ENCODE measurements at places on chromosomes 16 and 17.

DNA sequence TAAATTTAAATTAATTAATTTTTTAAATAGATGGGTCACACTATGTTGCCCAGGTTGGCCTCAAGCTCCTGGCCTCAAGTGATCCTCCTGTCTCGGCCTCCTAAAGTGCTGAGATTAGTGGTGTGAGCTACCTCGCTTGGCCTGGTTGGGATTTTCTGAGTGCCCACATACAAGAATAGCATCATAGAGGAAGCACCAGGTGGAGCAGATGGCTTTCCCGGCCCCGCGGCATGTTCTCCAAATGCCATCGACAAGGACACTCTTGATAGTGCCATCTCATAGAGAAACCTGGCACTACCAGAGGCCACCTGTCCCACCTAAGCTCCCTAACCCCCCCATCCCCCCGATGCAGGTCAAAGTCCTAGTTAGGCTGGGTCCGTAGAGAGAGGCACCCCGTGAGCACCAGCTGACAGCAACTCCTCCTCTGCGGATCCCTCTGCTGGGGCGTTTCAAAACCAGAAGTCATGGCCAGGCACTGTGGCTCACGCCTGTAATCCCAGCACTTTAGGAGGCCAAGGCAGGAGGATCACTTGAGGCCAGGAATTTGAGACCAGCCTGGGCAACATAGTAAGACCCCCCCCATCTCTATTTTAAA lies 65.9 kb downstream of the DNAH3 start:
- DNase-seq, result no peak

DNA sequence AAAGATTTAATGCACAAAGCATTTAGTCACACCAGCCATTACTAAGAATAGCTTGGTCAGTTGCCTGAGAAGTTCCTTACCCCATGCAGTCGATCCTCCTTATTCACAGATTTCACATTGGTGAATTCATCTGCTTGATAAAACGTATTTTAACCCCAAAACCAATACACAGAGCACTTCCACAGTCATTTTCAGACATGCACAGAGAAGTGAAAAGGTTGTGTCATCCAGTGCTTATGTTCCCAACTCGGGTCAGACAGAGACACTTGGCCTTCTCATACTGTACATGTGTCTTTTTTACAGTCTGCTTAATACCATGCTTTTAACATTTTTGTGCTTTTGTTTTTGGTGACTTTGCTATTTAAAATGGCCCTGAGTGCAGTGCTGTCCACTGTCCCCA lies 219.7 kb downstream of the SPECC1 start:
- no peak for DNase-seq

DNA sequence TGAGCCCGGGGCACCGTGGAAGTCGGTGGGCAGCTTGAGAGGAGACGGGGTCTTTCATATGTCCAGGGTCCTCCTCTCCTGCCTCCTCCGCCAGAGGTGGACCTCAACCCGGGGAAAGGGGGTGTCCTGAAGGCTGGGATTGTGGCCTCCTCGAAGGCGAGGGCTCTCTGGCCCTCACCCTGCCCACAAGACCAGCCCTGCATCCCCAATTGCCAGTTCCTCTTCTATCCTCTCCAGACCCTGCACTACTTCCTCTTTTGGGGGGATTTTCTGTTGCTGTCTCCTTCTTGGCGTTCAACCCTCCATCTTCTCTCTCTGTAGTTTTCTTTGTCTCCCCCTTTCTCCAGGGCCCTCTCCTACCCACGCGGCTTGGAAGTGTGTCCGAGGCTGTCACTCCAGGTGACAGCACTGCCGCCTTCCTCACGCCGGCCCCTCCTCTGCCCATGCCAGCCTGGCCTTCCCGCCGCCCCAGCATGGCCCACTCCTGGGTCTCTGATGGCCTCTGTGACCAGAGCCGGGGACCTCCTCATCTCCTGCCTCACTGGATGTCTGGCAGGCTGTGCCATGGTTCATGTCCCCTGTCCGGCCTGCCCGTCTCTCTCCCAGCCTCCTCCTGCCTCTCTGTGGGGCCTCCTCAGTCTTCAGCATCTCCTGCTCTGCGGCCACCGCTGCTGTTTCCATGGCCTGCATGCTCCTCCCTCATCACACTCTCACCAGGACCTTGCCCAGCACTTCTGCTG lies 2.4 kb upstream of the ITGAX start:
- DNase-seq, result no peak

DNA sequence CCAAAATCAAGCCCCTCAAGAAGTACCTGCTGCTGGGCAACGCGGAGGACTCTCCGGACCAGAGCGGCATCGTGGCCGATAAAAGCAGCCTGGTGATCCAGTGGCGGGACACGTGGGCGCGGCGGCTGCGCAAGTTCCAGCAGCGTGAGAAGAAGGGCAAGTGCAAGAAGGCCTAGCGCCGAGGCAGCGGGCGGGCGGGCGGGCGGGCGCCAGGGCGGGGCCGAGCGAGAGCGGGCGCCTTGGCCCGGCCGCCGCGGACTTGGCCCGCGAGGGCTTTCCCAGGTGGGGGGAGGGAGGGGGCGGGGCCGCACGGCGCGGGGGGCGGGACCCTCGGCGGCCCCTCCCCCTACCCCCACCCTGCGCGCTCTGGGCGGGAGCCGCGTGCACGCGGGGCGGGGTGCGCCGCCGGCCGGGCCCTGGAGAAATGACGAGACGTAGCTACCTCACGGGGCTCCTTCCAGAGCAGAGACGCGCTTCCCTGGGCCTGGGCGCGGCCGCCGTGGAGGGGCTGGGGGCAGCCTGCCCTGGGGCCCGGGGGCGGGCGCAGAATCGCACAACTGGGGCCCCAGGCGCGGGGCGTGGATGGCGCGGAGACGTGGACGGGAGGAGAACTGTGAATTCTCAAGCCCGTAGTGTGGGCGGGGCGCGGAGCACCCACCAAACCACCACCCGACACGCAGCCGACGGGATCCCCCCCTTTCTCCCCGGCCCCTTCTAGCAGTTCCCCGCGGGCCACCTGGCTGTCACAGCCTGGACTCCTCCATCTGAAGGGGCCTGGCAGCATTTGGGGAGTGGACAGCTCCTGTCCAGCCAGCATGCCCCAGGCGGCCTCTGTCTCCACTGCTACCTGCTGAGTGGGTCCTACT lies 218.7 kb downstream of the NTN1 start:
- DNase-seq, result peak; percentile 51

DNA sequence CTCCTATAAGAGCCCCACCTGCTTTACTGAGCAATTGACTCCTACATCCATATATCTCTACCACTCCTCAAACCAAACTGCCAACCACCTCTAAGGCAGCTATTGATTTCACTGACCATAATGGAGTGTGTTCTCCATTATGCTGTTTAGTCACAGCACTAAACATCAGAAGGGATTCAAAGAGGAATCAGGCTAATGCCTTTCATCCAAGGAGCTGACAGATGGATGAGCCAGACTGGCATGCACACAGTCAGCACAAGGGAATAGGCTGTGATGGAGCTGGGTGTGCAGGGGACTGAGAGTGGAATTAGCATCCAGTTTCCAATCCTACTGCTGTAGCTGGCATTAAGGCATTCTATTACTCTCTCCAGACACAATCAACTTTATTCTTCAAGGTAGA lies 88.7 kb upstream of the CCL2 start:
- no peak for DNase-seq

DNA sequence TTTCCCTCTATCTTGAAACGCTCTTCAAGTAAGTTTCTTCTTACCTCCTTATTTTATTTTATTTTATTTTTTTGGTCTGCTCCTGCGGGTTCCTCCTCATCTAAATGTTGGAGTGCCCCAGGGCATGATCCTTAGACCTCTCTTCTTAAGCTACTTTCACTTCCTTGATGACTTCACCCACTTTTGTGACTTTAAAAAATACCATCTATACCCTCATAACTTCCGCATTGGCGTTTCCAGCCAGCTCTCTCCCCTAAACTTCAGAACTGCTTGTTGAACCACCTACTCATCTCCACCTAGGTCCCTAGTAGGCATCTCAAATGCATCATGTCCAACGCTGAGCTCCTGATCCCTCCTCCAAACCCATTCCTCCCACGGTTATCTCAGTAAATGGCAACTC lies 51.4 kb upstream of the NFAT5 start:
- no peak for DNase-seq

DNA sequence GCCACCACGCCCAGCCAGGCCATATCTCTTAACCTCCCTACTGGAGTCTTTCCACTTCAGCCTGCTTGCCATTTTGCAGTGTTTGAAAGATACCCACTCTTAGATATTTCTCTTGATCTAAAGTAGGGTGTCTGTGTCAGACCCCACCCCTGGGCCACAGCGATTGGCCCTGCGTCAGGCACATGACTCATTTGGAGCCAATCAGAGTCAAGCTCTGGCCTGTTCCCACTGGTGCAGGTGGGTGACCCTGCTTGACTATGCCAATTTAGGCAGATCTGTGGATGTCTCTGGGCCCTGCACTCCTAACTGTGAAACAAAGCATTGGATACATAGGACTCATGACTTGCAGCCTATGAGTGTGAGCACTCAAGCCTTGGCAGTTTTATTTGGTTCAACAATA lies 27.6 kb downstream of the FOXL1 start:
- no peak for DNase-seq

GRCh38 chr17:27496971-27497370 lies 40.7 kb downstream of the KSR1 start:
- DNase-seq, result no peak

- DNase-seq, result no peak
Measured at GRCh38 chr16:1793578-1794220, at the start of gene IGFALS. TSS of gene IGFALS (minus strand) at chr16:1793705. CDS start at chr16:1793652, 53 bp downstream.

DNA sequence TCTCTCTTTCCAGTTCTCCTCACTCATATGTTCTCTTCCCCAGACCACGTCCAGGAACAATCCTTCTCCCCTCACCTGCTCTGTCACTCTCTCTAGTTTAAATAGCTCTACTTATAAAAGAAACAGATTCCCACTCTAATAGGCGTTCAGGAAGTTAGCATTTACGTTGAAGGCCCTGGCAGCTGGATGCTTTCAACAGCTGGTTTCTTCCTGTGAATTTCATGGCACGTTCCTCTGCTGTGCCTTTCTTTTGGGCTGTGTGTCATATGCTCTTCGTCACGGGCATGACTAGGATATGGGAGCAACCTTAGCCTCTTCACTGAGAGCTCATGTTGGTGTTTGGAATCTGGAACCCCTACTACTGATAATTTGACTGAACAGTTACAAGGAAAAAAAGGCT lies 73.2 kb downstream of the ZNF18 start:
- DNase-seq, result no peak

DNA sequence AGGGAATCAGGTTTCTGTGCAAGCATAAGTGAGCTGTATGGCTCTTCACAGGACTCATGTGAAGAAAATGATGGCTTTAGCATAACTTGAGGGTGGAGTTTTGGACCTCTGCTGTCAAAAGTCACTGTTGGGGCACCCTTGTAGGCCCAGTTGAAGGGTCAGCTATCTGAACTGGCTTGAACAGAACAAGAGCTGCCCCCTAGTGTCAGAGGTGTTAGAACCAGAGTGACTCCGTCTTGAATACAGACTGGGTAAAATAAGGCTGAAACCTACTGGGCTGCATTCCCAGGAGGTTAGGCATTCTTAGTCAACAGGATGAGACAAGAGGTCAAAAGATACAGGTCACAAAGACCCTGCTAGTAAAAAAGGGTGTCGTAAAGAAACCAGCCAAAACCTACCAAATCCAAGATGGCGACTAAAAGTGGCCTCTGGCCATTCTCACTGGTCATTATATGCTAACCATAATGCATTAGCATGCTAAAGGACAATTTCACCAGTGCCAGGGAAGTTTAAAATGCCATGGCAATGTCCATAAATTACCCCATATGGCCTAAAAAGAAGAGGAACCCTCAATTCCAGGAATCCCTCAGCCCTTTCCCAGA lies 484.0 kb upstream of the ERCC4 start:
- no peak for DNase-seq

GRCh38 chr16:87201790-87202189 lies 115.4 kb downstream of the C16orf95 start:
- no peak for DNase-seq

GRCh38 chr17:7336240-7337175 lies at the start of gene ACAP1:
TSS of gene ACAP1 (plus strand) at chr17:7336529. CDS start at chr17:7336735, 206 bp downstream.
- peak; percentile 87 for DNase-seq

- DNase-seq, result no peak
Measured at GRCh38 chr16:290015-290680, 7.2 kb downstream of the PDIA2 start.

- DNase-seq, result no peak
Measured at GRCh38 chr17:30950669-30951399, 20.0 kb upstream of the RNF135 start.

- no peak for DNase-seq
Measured at GRCh38 chr17:52159246-52160135, 977 bp upstream of the CA10 start.

DNA sequence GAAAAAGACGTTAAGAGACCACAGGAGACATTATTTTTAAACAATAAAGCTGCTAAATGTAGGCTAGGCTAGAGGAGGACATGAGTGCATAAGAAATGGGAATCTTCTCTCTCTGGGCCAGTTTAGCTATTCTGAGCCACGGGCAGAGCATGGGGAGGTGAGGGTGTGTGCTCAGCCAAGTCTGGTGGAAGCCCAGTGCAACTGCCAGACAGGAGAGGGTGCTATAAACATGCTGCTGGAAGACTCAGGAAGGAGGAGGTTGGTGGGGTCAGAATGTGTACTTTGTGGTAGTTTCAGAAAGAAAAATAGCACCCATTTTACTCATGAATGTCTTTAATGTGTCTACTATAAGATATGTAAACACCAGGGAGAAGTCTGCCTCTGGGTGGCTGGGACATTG lies 5.9 kb upstream of the SDK2 start:
- no peak for DNase-seq

DNA sequence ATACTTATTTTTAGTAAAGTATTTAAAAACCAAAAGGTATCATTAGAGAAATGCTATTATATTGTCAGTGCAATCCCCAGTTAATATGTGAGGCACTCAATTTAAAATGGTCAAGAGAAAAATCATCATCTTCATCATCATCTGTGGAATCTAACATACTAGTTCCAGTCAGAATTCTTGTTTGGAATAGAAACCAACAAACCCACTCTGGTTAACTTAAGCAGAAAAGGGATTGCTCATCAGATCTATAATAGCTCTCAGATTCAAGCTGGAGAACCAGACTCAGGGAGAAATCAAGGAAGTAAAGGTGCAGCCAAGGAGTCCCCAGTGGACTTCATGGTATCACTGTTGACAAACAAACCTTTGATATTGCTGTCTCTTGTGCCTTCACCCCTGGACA lies 43.7 kb upstream of the KCNJ16 start:
- DNase-seq, result no peak

DNA sequence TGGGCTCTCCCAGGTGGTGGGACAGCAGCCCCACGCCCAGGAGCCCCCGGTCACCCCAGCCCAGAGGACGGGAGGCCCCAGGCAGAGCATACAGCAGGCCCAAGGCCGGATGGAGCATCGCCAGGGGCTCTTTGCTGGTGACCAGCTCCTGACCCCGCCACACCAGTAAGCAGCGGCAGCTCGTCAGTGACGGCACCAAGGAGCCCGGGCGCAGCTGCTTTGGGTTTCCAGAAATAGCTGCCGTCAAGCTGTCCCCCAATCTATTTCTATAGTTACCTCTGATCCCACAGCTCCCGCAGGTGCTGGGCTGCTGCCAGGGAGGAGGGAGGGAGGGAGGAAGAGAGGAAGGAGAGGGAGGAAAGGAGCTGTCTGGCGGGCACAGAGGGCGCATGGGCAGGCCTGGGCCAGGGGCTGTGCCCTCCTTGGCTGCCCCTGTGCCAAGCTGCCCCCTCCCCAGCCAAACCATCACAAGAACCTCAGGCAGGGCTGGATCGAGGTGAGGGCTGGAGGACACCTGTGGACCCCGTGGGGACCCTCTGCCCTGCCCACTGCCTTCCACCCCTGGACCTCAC lies 10.8 kb upstream of the RASD1 start:
- no peak for DNase-seq

GRCh38 chr16:21227866-21228265 lies 5.6 kb upstream of the ANKS4B start:
- no peak for DNase-seq

Measured in stimulated activated CD4-positive, alpha-beta T cell treated with anti-CD3 and anti-CD28 coated beads, Interleukin-4, amount 100 ng/mL, for 48 hours (primary cell).